Activated CD4-positive, alpha-beta memory T cell treated with anti-CD3 and anti-CD28 coated beads for 36 hours (primary cell): ENCODE measurements at places on chromosomes 1 and 21. TPM values are rescaled to one million over a fixed set of nuclear protein-coding genes. Genes with fewer than 3 reads are reported as not detected.

DCDC2B gene
- total RNA-seq, result not detected

LYPD8 gene
- not detected for total RNA-seq

BMP8B gene
- total RNA-seq, result 0.53 TPM

SNRPE gene
- total RNA-seq, result 339 TPM

FCGR1A gene
- total RNA-seq, result not detected

FAM151A gene
- total RNA-seq, result not detected

CELF3 gene
- total RNA-seq, result not detected

- no peaks in the 10 kb centered on the region for H3K4me1 ChIP-seq
- H3K4me3 ChIP-seq, result no peak overlapping the region
- no peak overlapping the region for H3K27ac ChIP-seq
- DNase-seq, result no peak
Measured at GRCh38 chr1:203422116-203422515, 53.5 kb upstream of the PRELP start.

GRCh38 chr1:162230517-162230916, 146.1 kb downstream of the SPATA46 start:
- H3K4me3 ChIP-seq, result no peak overlapping the region
- no peak for DNase-seq
- H3K27ac ChIP-seq, result no peak overlapping the region
- H3K4me1 ChIP-seq, result no peaks in the 10 kb centered on the region
- peaks cover 10% of the 10 kb centered on the region for H3K27me3 ChIP-seq
- no peaks in the 10 kb centered on the region for H3K36me3 ChIP-seq

DNA sequence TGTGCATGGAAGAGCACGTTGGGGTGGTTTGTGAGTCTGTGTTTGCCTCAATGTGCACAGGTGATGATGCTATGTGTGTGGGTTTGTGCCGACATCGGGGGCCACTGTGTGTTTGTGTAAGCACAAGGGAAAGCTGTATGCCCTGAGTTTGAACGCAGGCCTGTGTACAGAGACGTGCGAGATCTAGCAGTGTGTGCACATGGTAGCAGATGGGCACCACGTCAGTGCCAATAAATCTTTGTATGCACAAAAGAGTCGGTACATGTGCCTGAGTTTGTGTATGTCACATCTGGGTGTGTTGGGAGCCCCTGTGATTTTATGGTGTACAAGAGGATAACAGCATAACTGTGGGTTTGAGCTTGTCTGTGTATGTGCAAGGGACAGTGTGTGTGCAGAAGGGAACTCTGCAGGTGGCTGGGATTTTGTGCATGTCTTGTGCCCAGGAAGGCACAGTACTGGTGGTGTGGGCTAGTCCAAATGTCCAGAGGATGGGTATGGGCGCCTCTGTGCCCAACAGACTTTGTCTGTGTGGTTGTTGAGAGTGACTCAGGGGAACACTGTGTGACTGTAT, 32.0 kb upstream of the WASF2 start:
- peak overlapping the region; percentile 88 for H3K4me3 ChIP-seq
- no peaks in the 10 kb centered on the region for H3K27me3 ChIP-seq
- peak; percentile 25 for DNase-seq
- peak overlapping the region; percentile 88 for H3K27ac ChIP-seq
- H3K4me1 ChIP-seq, result peaks cover 63% of the 10 kb centered on the region
- H3K36me3 ChIP-seq, result no peaks in the 10 kb centered on the region

DNA sequence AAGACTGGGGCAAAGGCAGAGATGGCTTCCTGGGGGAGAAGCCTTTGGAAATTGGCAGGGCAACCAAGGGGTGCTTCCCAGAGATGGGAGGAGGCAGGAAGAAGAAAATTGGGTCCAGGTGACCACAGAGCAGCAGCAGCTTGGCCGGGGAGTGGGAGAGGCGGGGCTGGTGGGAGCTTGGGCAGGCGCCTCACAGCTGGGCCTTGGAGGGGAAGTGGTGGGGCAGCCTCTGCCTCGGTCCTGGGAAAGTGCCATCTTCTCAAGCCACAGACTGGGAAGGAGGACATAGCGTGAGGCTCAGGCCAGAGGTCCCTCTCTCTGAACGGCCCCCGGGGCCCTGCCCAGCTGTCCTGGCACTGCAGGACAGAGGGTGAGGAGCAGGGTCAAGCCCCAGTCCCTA, 24.0 kb upstream of the WASF2 start:
- H3K4me1 ChIP-seq, result peaks cover 4% of the 10 kb centered on the region
- H3K4me3 ChIP-seq, result no peak overlapping the region
- DNase-seq, result no peak
- no peaks in the 10 kb centered on the region for H3K27me3 ChIP-seq

DNA sequence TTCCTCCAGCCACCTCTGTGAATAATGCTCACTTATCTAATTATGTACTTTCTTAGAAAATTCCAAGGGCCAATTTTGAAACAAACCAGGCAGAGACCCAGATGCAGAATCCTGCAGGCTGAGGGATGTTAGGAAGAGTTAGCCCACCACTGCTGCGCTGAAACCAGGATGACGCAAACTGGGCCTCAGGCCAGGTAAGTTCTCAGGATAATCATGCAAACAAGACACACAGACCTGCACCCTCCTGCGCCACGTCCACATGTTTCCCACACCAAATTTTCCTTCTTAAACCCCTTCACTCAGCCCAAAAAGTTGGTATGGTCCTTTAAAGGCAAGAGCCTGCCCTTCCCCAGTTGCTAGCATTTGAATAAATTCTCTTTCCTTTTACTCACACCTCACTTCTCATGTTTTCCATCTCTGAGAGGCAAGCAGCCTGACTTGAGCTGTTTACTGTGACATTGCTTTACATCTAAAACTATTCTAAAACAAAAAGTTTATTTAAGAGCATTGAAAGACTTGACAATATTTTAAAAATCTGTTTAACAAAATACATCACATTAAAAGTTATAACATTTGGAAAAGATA, 887.1 kb downstream of the LRRIQ3 start:
- no peaks in the 10 kb centered on the region for H3K27me3 ChIP-seq
- H3K4me1 ChIP-seq, result no peaks in the 10 kb centered on the region
- H3K4me3 ChIP-seq, result no peak overlapping the region
- H3K27ac ChIP-seq, result no peak overlapping the region

DNA sequence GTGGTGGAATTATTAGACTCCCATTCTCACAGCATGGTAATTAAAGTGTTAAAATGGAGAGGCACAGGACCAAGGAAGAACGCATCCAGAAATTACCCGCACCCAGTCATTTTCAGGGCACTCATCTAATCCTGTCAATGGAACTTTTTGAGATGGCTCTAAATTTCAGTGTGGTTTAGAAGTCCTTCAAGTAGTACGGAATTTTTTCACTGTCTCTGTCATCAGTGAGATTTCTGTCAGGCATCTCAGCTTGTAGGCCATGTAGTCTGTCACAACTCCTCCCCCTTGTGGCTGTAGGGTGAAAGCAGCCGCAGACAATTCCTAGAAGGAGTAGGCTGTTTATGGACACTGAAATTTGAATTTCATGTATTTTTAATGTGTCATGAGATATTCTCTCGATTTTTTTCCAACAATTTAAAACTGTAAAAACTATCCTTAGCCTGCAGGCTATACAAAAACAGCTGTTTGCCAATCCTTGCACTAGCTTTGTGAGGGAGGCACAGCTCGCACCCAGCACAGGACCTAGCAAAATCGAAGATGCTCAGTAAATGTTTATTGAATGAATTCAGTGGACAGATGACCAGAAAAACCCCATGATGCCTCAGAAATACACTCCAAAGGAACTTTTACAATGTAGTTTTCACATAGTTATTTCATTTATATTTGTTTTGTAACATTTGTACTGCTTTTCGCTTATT, 6.6 kb upstream of the NUP133 start:
- H3K4me3 ChIP-seq, result no peak overlapping the region
- peaks cover 6% of the 10 kb centered on the region for H3K4me1 ChIP-seq
- DNase-seq, result peak; percentile 70
- H3K36me3 ChIP-seq, result peaks cover 3% of the 10 kb centered on the region

DNA sequence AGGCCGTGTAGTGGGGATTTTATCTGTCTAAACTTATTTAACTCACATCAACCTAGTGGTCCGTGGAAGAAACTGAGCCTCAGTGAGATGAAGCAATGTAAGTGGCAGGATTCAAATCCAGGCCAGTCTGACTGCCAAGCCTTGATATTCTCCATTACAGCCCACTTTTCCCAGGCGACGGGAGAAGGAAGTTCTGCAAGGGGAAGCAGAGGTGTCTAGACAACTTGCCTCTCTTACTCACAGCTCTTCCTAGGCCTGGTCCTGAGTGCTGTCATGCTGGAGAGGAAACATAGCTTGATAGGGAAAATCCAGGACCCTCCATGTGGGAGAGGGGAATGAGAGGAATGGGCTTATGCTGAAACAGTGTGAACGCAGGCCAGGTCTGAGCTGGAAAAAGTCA, 9.1 kb downstream of the CTSE start:
- H3K4me1 ChIP-seq, result peaks cover 22% of the 10 kb centered on the region
- no peak overlapping the region for H3K27ac ChIP-seq
- no peaks in the 10 kb centered on the region for H3K36me3 ChIP-seq
- no peak for DNase-seq
- H3K27me3 ChIP-seq, result peaks cover 1% of the 10 kb centered on the region

- no peaks in the 10 kb centered on the region for H3K36me3 ChIP-seq
- H3K27me3 ChIP-seq, result peaks cover 1% of the 10 kb centered on the region
- no peak overlapping the region for H3K4me3 ChIP-seq
- no peak for DNase-seq
- no peak overlapping the region for H3K27ac ChIP-seq
- H3K4me1 ChIP-seq, result no peaks in the 10 kb centered on the region
Measured at GRCh38 chr1:246947255-246947654, 15.5 kb upstream of the AHCTF1 start.

DNA sequence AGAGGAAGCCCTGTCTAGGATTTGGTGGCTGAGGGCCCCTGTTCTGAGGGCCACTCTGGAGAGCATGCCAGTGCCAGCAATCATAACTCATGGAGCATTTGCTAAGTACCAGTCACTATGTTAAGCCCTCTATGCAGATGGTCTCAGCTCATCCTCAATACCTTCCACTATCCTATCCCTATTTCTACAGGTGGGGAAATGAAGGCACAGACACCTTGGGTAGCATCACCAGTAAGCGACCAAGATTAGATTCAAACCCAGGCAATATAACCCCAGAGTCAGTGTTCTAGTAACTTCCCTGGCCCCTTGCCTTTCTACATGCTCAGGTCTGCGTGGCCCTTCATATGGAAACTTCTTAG, 7.9 kb upstream of the NBPF1 start:
- H3K27me3 ChIP-seq, result no peaks in the 10 kb centered on the region
- H3K4me1 ChIP-seq, result no peaks in the 10 kb centered on the region
- peaks cover 9% of the 10 kb centered on the region for H3K36me3 ChIP-seq
- H3K4me3 ChIP-seq, result no peak overlapping the region
- H3K27ac ChIP-seq, result no peak overlapping the region
